ENCODE measurements at places on chromosomes 13 and 19.

- DNase-seq = no peak
These were observed 120.9 kb downstream of the ZDHHC20 start for GRCh38 chr13:21338156-21338555.

DNA sequence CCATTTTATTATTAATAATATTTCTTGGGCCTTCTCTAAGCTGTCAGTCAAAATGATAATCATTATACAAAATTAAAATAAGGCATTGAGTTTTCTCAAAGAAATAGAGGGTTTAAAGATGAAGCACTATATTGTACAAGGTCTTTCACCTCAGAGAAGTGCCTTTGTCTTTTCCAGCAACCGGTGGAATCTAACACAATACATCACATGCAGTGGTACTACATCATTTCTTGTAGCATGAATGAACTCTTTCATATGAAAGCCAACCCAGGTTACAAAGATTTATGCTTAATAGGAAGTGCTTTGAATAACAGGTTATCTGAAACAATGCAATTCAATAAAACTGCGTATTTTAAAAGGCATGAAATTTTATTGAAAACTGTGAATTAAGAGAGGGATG is 1620.8 kb downstream of the PCDH9 start:
- DNase-seq = no peak

DNA sequence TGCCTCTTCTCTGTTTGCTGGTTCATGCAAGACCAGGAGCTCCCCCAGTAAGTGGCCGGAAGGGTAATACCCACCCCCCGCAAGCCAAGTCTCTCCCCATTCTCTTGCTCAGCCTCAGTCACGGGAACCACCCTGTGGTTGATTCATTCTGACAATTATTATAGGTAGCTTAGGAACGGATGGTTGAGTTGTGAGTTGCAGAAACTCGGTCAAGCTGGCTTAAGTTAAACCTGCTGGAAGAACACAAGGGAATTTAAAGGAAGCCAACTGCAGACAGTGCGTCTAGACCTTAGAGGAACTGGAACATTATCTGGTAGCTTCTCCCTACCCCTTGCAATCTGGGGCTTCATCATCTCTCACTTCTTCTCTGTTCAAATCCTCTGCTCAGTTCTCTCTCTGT is 8.9 kb downstream of the FPR1 start:
- peak; percentile 57 for DNase-seq

DNA sequence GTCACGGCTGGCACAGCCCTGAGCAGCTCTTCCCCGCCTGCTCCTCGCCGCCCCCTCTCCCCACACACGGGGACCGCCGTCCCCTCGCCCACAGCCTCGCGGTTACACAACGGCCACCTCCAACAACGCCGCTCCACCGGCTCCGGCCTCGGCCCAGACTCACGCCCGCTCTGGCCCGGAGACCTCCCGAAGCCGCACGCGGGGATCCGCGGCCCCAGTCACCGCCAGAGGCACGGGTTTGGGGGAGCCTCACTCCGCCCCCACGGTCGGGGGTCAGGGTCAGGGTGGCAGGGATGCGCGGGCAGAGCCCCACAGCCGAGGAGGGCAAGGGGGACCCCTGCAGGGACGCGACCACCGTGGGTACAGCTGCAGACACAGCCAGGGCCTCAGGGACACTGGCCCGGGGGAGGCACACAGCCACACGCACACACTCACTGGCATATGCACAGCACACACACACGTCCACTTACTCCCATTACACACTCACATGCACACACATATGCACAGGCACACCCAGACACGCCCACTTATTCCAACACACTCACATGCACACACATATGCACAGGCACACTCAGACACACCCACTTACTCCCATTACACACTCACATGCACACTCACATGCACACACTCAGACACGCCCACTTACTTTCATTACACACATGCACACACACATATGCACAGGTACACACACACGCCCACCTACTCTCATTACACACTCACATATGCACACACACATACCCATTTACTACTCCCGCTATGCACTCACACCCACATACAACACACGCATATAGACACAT is 1.6 kb downstream of the TTYH1 start:
- DNase-seq = no peak

DNA sequence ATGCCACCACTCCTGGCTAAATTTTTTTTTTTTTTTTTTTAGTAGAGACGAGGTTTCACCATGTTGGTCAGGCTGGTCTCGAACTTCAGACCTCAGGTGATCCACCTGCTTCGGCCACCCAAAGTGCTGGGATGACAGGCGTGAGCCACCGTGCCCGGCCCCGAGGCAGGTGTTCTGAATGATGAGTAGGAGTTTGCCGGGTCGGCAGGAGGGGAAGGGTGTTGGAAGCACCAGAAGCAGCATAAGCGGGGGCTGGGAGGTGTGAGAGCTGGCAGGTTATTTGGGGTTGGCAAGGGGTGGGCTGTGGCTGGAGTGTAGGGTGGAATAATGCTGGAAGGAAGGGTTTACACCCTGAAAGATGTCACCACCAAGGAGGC is 1.8 kb downstream of the SPPL2B start:
- DNase-seq = no peak

DNA sequence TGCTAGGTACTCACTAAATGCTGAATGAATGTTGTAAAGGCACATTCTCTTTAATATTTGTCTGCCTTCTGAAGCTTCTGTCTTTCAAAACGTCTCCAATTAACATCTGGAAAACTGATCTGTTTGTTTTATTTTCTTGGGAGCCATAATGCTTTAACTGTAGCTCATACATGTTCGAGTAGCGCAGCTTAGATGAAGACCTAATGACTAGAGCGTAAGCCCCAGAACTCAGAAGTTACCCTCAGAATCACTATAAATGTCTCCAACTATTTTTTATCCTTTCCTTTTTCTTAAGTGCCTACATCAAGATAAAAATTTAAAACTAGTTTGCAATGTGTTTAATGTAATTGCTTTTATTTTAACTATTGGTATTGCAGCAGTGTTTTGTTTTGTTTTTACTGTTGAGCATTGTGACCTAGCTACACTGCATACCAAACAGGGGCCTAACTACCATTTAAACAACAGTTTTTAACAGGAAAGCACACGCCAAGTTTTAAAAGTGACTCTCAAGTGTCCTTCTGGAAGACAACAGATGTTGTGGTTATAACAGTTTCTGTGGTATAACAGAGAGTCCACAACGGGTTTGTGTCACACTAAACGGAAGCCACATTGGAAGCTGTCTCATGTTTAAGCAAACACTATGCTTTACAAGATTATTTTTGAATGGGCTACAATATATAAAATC is 42.0 kb downstream of the MRPL57 start:
- DNase-seq = no peak

- DNase-seq = no peak
These were observed 84.8 kb downstream of the LNX2 start for GRCh38 chr13:27535546-27535945.

DNA sequence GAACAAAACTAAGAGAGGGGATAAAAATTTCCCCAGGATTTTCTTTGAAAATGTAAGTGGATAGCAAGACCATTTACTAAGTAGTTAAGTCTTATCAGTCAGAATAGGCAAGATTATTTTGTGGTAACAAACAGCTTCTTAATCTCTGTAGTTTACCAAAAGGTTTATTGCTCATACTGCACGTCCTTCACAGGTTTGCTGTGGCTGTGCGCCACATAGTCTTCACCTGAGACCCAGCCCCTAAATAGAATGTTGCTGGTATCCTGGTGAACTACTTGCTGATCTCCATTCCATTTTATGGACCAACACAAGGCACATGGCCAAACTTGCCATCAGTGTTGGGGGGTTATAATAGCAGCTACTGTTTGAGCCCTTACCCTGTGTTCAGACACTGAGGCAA is 44.6 kb downstream of the FNDC3A start:
- no peak for DNase-seq

DNA sequence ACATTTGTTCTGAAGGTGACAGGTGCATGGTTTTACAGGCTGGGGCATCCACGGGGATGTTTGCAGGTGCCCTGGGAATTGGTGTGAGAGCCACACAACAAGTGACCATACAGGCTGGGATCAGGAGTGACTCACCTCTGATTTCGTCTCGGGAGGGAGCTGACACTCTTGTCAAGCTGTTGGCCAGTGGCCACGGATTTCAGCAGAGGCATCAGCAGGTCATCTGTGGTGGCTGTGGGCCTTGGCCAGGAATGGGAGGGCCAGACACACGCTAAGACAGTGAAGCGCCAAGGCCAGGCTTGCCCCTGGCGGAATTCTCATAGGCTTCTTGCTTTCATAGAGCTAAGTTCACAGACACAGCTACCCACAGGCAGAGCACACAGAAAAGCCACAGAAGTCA is 108.6 kb downstream of the HSPH1 start:
- DNase-seq = no peak

GRCh38 chr19:16739546-16739945 is 19.9 kb downstream of the NWD1 start:
- DNase-seq = no peak

DNA sequence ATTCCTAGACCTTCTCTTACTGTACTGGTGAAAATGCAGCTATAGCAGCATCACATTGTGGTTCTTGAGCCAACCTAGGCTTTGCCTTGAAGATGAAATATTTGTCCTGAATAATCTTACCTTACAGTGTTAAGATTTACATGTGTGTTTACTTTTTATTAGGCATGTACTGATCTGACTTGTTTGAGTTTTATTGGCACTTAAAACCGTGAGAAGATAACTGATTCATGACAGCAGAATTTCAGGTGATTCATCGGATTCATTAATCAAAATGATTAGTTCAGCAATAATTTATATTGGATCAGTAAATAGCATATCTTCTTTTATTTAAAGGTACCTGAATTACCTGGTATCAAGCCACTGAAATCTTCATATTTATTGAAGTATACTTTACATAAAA is 296.3 kb downstream of the KLF5 start:
- DNase-seq = no peak

DNA sequence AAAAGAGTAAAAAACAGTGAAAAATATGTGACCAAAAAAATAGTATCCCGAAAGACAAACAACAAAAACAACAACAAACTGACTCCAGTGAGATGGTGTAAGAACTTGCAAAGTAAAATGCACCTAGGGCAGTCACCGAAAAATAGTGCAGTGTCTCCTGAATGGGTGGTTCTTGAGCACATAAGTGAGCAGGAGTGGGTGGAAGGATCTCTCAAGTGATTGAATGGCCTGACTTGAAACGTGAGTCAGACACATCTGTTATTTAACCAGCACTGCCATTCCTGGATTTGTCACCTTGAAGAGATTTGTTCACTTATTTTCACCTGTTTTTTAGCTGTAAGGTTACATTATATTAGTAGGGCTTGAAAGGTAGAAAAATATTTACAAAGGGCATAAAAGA is 3.5 kb downstream of the ZNF738 start:
- no peak for DNase-seq

- DNase-seq = no peak
These were observed 754 bp downstream of the DNAJB1 start for GRCh38 chr19:14517446-14517839.

- DNase-seq = no peak
These were observed 140.2 kb downstream of the ZNF536 start for GRCh38 chr19:30512176-30513081.

- DNase-seq = no peak
These were observed 15.6 kb downstream of the LSM4 start for GRCh38 chr19:18307271-18307681.

GRCh38 chr13:77065461-77066147 is 38.6 kb upstream of the FBXL3 start:
- DNase-seq = no peak

DNA sequence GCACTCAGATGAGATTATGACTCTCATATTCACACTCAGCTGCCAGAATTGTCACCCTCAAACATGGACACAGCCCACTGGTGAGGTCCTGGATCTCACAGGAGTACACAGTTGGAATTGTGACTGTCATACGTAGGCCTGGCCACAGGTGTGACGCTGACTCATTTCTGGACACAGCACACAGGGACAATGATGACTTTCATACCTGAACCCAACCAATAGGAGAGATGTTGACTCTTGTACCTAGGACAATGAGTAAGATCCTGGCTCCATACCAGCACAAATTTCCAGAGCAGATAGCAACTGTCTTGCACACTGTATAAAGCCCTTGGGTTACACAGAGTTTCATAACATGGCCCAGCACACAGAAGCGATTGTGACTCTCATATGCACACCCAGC is 46.4 kb downstream of the ZNF85 start:
- DNase-seq = no peak

DNA sequence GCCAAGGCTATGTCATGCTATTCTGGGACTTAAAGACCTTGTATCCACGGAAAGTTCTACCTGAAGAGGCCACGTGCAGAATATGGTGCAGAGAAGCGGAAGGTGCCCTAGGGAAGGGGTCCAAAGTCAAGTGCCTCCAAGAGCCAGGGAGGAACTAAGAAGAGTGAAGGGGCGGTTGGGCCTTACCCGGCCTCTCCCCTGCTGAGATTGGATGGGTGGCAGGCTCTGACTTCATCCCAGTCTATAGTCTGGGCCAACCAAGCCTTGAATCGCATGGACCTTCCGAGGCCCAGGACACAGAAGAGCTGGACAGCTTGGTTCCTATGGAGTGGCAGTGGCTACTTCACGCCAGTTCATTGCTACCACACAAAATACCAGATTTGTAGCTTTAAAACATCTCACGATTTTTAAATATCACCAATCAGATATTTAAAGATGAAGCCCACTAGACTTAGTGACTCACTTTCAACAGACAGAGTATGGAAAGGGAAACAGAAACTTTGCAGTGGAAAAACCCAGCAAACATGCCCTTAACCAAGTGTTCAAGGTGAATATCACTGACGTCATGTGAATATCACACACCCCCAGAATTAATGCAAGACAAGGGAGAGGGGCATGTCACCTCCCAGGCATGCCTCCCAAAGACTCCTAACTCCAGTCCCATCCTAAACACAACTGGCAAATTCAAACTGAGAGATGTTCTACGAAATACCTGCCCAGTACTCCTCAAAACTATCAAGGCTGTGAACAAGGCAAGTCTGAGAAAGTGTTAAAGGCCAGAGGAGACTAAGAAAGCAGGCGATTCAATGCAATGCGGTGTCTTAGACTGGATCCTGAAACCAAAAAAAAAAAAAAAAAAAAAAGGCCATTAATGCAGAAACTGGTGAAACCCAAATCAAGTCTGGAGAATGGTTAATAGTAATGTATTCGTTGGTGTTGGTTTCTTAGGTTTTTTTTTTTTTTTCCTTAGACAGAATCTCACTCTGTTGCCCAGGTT is 10.2 kb downstream of the C19orf12 start:
- DNase-seq = no peak
